ENCODE measurements at places on chromosomes 11 and 22.
A peak's percentile ranks its signal among the peaks of the same experiment; 100 is the strongest.

GRCh38 chr22:36155702-36156101 lies 4.9 kb downstream of the APOL3 start:
- peaks cover 84% of the 10 kb centered on the region for H3K36me3 ChIP-seq
- no peaks in the 10 kb centered on the region for H3K27me3 ChIP-seq
- H3K4me3 ChIP-seq: peak overlapping the region; percentile 99

DNA sequence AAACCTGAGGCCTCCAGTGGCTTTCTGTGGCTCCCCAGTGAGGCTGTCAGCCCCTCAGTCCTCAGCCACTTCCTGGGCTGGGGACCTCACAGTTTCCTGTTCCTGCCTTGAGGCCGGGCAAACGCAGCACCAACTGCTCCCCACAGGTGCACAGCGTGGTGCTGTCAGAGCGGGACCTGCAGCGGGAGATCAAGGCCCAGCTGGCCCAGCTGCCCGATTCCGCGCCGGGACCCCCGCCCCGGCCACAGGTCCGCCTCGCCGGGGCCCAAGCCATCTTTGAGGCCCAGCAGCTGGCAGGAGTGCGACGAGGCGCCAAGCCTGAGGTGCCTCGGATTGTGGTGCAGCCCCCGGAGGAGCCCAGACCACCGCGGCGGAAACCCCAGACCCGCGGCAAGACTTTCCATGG lies 5.4 kb downstream of the TBC1D10C start:
- no peaks in the 10 kb centered on the region for H3K27me3 ChIP-seq
- H3K36me3 ChIP-seq: peaks cover 52% of the 10 kb centered on the region
- peak overlapping the region; percentile 99 for H3K4me3 ChIP-seq
- peak overlapping the region; percentile 89 for H3K27ac ChIP-seq

DNA sequence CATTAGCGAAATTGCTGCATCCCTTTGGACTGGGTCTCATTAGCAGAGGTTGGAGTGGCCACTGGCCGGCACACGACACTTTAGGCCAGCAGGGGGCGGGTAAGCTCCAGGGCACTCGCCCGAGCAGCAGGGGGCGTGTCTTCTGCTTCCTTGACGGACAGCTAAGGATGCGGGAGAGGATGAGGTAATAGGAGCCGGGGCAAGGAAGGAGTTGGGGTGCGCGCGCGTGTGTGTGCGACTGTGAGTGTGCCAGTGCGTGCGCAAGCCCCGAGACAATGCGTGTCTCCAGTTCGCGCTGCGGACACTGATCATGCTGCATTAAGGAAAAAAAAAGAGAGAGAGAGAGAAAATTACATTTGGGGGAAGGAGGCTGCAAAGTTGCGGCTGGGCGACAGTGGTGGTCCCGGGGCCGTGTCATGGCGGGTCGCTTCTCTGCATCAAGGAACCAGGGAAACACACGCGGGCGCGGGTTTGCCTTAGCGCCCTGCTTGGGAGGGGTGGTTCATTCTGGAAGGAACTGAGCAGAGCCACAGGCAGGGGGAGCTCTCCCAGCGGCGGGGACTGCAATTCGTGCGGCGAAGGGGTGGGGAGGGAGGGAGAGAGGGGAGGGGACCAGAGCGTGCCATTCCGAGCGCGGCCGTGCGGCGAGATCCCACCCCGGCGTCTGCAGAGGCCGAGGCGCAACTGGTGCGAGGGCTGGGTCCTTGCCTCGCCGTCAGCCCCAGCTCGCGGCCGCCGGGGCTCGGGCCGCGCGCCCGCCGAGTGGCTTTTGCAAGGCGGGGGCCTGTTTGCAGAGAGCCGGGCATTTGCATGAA lies at the start of gene DTX4:
Gene DTX4, plus strand, starts transcription at position 625 of the 815 bp plus-strand sequence. CDS start 464 bp downstream, outside the sequence.
- H3K4me3 ChIP-seq: peak within 1 kb of the TSS; percentile 88
- peak; percentile 87 for DNase-seq
- peaks cover 11% of the 10 kb centered on the region for H3K4me1 ChIP-seq
- H3K27me3 ChIP-seq: peaks cover 6% of the 10 kb centered on the region
- H3K36me3 ChIP-seq: peaks cover 4% of the 10 kb centered on the region

- H3K4me1 ChIP-seq: peaks cover 5% of the 10 kb centered on the region
- H3K27ac ChIP-seq: no peak overlapping the region
- no peak for DNase-seq
- H3K36me3 ChIP-seq: no peaks in the 10 kb centered on the region
- H3K27me3 ChIP-seq: peaks cover 41% of the 10 kb centered on the region
Observed at GRCh38 chr22:50105208-50106100, 15.6 kb downstream of the MOV10L1 start.

DNA sequence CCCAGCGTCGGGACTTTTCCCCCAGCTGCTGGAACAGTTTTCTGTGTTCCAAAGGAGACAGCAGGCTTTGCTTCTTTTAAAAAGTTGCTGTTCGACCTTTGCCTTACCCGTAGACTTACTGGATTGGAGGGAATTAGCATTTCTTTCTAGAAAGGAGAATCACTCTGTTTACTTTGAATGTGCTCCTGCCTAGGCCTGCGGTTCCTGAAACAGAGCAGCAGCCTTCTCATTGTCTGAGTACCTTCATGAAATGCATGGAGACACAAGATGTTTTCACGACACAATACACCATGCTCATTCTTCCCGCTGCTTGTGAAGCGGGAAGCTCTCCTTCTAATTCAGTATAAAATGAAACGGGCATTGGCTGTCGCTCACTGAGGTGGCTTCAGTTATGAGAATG lies 196.2 kb downstream of the TBC1D22A start:
- H3K36me3 ChIP-seq: peaks cover 15% of the 10 kb centered on the region
- DNase-seq: no peak
- H3K4me3 ChIP-seq: no peak overlapping the region
- H3K4me1 ChIP-seq: peaks cover 22% of the 10 kb centered on the region
- H3K27me3 ChIP-seq: no peaks in the 10 kb centered on the region

- H3K4me3 ChIP-seq: no peak overlapping the region
- no peaks in the 10 kb centered on the region for H3K4me1 ChIP-seq
- no peak overlapping the region for H3K27ac ChIP-seq
- H3K36me3 ChIP-seq: peaks cover 5% of the 10 kb centered on the region
- no peak for DNase-seq
Observed at GRCh38 chr11:61281581-61282250, 13.4 kb downstream of the VWCE start.

- no peaks in the 10 kb centered on the region for H3K36me3 ChIP-seq
- H3K4me1 ChIP-seq: no peaks in the 10 kb centered on the region
- H3K4me3 ChIP-seq: no peak overlapping the region
- H3K27ac ChIP-seq: no peak overlapping the region
Observed at GRCh38 chr11:29959488-29959887, 57.3 kb downstream of the KCNA4 start.

DNA sequence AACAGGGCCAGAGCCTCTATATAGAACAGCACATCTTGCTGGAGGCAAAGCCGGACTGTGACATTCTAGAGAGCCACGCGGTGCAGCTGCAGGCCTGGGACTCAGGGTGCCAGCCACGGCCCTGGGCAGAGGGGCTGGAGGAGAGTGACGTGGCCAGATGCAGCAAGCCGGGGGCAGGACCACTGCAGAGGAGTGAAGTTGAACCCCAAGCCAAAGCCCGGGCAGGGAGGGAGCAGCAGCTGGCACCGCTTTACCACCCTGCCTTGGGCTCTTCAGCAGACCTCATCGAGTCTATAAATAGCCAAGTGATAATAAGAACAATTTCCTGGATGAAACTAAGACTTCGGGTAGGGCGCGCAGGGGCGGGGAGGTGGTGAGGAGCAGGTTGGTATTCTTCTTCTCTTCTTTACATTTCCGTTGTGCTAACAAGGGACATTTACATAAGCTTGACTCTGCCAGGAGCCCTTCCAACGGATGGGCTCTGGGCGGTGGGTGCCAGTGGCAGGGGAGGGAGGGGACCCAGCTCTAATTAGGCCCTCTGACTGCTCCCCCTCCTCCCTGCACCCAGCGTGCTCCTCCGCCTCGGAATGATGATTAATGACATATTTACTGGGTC lies 110.2 kb downstream of the ST3GAL4 start:
- H3K4me1 ChIP-seq: peaks cover 18% of the 10 kb centered on the region
- peak overlapping the region; percentile 67 for H3K4me3 ChIP-seq
- no peak for DNase-seq

DNA sequence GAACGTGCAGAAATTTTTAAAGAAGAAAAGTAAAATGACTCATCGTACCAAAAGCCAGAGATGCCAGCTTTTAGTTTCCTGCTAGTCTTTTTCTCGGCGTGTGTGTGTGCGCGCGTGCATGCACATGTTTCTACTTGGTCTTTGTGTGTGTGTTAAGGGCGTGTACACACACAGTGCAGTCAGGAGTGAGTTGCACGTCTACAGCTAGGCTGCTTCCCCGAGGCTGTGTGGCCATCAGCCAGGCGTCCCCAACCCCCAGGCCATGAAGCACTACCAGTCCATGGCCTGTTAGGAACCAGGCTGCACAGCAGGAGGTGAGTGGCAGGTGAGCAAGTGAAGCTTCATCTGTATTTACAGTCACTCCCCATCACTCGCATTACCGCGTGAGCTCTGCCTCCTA lies 36.4 kb downstream of the KCNQ1 start:
- H3K36me3 ChIP-seq: no peaks in the 10 kb centered on the region
- peaks cover 10% of the 10 kb centered on the region for H3K4me1 ChIP-seq
- H3K4me3 ChIP-seq: no peak overlapping the region
- peaks cover 27% of the 10 kb centered on the region for H3K27me3 ChIP-seq

DNA sequence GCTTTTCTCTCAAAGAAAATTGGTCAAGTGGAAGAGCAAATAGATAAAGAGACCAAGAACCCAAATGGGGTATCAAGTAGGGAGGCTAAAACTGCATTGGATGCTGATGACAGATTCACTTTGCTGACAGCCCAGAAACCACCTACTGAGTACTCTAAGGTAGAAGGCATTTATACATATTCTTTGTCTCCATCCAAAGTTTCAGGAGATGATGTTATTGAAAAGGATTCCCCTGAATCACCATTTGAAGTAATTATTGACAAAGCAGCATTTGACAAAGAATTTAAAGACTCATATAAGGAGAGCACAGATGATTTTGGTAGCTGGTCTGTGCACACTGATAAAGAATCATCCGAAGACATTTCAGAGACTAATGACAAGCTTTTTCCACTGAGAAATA lies 37.7 kb downstream of the RTN3 start:
- H3K4me3 ChIP-seq: no peak overlapping the region
- H3K4me1 ChIP-seq: peaks cover 8% of the 10 kb centered on the region
- DNase-seq: no peak
- no peaks in the 10 kb centered on the region for H3K27me3 ChIP-seq
- H3K36me3 ChIP-seq: peaks cover 3% of the 10 kb centered on the region

DNA sequence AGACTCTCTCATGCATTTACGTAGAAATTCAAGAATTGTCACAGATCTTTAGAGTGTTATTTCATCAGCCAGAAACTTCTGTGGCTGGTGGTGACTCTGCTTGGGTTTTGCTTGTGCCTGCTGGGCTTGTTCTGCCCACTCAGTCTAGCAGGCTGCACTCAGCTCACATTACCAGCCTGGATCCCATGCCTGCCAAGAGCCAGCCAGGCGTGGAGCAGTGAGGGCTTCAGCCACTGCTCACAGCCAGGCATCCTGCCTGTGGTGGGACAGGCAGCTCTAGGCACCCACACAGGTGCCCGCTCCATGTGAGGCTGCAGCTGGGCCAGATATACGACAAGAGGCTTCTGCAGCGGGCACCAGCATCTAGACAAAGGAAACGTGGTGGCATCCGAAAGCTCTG lies 1213.3 kb upstream of the RAG2 start:
- H3K36me3 ChIP-seq: no peaks in the 10 kb centered on the region
- H3K27me3 ChIP-seq: no peaks in the 10 kb centered on the region
- H3K4me1 ChIP-seq: no peaks in the 10 kb centered on the region

GRCh38 chr11:1350086-1350725 lies 39.5 kb upstream of the BRSK2 start:
- no peaks in the 10 kb centered on the region for H3K27me3 ChIP-seq
- no peaks in the 10 kb centered on the region for H3K4me1 ChIP-seq
- H3K27ac ChIP-seq: no peak overlapping the region
- H3K4me3 ChIP-seq: no peak overlapping the region
- DNase-seq: no peak
- no peaks in the 10 kb centered on the region for H3K36me3 ChIP-seq

DNA sequence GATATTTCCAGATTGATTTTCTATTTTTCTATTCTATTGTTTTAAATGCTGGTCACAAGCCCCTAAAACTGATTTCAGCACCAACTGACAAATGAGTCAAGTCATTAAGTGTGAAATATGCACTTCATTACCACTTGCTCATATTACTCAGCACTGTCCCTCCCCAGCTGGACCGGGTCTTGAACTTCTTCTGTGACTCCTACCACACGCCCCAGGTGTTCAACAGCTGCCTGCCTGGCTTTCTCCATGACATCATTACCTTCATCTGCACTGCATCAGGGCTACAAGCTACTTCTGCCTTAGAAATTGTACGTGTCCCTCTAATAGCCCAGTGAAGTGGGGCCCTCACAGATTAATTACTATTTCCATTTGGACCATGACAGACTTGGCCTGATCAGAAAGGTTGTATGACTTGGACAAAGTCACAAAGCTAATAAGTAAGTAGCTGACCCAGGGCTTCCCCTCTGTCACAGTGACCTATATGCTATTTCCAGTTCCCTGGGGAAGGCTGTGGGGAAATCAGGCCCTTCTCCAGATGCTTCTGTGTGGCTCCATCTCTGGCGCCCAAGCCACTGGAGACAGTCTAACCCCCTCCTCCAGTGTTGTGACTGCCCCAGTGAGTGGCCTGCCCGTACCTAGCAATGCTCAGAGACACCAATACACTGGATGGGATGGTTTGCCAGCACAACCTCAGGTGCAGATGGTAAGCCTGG lies 18.1 kb downstream of the TBC1D10A start:
- H3K4me1 ChIP-seq: peaks cover 92% of the 10 kb centered on the region
- peak overlapping the region; percentile 94 for H3K27ac ChIP-seq
- no peak for DNase-seq
- H3K36me3 ChIP-seq: peaks cover 9% of the 10 kb centered on the region
- peak overlapping the region; percentile 73 for H3K4me3 ChIP-seq

GRCh38 chr11:124174001-124174583 lies 9.1 kb upstream of the OR10D3 start:
- H3K4me3 ChIP-seq: no peak overlapping the region
- no peak for DNase-seq
- no peaks in the 10 kb centered on the region for H3K36me3 ChIP-seq
- no peaks in the 10 kb centered on the region for H3K27me3 ChIP-seq
- H3K4me1 ChIP-seq: no peaks in the 10 kb centered on the region

DNA sequence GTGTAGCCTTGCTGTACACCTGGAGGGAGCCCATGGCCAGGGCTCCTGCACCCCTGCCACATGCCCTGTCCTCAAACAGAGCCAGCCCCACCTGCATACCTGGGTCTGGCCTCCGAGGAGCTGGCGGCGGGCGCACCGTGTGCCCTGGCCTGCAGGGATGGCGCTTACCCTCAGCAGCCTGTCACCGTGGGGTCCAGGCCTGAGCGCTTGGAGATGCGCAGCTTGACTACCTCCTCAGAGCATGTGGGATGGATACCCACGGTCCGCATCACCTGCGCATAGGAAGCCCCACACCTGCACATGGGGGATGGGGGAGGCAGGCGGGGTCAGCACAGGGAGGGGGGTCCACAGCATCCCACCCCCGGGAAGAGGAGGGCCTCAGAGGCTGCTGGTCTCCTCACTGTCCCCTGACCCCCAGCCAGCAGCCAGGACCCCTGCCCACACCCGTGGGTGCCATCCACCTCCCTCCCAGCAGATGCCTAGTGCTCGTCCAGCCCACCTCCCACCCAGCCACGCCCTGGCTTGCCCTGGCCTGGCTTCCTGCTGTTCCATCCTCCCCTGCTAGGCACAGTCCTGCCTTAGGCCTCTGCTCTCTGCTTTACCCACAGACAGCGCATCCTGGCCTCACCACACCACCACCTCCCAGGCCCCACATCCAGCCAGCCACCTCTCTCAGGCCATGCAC lies 22.4 kb upstream of the GNB1L start:
- no peak for DNase-seq
- H3K27me3 ChIP-seq: no peaks in the 10 kb centered on the region
- H3K4me1 ChIP-seq: no peaks in the 10 kb centered on the region
- H3K4me3 ChIP-seq: no peak overlapping the region

GRCh38 chr11:11807811-11808782 lies 33.7 kb upstream of the USP47 start:
- peaks cover 13% of the 10 kb centered on the region for H3K4me1 ChIP-seq
- peaks cover 9% of the 10 kb centered on the region for H3K27me3 ChIP-seq
- DNase-seq: no peak
- no peak overlapping the region for H3K27ac ChIP-seq
- no peak overlapping the region for H3K4me3 ChIP-seq
- no peaks in the 10 kb centered on the region for H3K36me3 ChIP-seq
